ENCODE measurements at places on chromosomes 11 and 22.
A peak's percentile ranks its signal among the peaks of the same experiment; 100 is the strongest.

- no peak for DNase-seq
Measured at GRCh38 chr11:31995525-31996094, 95.3 kb upstream of the RCN1 start.

DNA sequence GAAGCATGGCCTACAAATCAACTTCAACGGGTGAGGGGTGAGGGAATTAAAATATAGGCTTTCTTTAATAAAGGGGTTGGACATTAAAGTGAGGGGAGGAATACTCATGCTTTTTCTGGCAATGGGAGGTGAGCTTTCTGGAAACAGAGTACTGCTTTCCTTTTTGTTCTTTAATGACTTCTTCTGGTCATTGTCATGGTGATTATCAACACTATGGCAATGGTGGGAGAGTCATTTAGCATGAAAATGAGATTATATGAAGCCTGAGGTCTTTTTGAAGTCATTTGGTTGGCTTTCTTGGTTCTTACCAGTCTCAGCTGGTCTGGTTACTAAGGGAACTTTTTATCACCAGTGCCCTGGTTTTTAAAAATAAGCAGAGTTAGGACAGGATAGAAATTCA lies 475.8 kb upstream of the LRRC4C start:
- no peak for DNase-seq

DNA sequence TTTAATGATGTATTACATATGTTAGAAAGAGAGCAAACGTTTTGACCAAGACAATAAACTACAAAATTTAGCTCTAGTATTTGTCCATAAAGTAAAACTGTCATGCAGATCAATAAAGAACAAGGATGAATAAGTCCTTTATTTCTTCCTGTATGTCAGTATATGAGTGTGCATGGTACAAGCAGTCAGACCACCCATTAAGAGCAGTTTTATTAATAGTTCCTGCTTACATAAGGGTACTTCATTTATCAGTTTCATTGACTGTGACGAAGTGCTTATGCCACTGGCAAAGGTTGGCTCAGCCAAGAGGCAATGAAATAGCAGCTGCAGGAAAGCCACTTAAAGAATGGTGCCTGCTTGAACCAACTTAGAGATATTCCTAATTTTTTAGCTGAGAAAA lies 913.0 kb upstream of the CNTN5 start:
- no peak for DNase-seq

GRCh38 chr22:35642305-35642741 lies 5.9 kb upstream of the APOL6 start:
- DNase-seq, result peak; percentile 63

DNA sequence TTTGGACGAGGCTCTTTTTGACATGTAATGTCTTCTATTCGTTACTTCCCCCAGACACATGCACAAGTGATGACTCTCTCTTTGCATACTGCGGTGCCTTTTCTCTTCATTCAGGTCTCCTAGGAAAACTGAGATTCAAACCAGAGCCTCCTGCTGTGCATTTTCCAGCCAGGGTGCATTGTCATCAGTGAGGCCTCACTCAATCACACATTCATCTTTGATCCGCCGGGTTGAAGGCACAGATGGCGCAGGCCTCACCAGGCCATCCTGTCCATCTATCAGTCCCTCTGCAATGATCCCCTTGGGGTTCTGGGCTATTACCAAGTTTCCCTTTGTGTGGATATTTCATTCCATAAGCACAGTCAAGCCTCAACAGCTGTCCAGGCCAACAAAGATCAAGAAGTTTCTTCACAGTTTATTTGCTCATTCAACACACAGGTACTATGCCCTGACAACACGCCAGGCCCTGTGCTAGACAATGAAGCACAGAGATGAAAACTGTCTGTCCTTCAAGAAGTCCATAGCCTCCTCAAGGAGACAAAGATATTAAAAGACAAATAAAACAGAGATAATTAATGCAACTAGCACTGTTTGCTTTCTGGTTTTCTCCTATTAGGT lies 107.8 kb downstream of the LARGE1 start:
- DNase-seq, result no peak

- DNase-seq, result no peak
Measured at GRCh38 chr11:81970886-81971285, 762.8 kb downstream of the FAM181B start.

DNA sequence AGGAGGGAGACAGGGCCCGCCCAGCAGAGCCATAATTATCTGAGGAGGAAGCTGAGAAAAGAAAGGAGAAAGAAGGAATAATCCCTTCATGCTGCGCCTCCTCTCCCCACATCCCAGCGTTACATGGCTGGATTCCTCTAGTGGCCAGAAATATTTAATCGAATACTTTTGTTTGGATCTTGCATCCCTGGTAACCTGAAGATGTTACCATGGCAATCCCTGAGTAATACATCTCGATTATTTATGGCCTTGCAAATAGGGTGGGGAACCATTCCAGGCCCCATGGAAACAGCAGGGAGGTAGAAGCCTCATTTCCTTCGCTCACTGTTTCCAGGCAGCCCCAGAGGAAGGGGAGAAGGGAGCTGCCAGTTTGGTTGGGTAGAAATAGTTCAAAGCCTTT lies 357.7 kb downstream of the BUD13 start:
- DNase-seq, result no peak
